DMS153 (cell line): ENCODE measurements at places on chromosomes 13 and 19.

GRCh38 chr13:95921485-95921884, 131.7 kb downstream of the UGGT2 start:
- no peak for DNase-seq

DNA sequence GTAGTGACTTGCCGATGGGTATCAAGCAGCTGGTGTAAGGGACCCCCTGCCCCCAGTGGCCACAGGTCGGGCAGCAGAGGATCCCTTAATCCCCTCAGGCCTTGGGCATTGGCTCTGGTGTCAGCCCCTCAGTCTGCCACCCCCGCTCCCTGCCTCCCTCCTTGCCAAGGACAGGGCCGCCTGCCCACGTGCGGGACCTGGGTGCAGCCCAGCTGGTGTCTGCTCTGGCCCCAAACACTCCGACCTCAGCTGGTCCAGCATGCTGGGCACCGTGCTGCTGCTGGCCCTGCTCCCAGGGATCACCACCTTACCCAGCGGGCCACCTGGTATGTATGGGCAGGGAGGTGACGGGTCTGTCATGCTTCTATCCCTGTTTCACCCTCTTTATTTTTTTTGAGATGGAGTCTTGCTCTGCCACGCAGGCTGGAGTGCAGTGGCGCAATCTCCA, at the start of gene TGFBR3L:
Gene TGFBR3L, plus strand, starts transcription at position 233 of the 448 bp plus-strand sequence.
- DNase-seq, result no peak

GRCh38 chr13:31862828-31863227, 123.5 kb downstream of the RXFP2 start:
- no peak for DNase-seq

DNA sequence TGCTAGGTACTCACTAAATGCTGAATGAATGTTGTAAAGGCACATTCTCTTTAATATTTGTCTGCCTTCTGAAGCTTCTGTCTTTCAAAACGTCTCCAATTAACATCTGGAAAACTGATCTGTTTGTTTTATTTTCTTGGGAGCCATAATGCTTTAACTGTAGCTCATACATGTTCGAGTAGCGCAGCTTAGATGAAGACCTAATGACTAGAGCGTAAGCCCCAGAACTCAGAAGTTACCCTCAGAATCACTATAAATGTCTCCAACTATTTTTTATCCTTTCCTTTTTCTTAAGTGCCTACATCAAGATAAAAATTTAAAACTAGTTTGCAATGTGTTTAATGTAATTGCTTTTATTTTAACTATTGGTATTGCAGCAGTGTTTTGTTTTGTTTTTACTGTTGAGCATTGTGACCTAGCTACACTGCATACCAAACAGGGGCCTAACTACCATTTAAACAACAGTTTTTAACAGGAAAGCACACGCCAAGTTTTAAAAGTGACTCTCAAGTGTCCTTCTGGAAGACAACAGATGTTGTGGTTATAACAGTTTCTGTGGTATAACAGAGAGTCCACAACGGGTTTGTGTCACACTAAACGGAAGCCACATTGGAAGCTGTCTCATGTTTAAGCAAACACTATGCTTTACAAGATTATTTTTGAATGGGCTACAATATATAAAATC, 42.0 kb downstream of the MRPL57 start:
- no peak for DNase-seq

DNA sequence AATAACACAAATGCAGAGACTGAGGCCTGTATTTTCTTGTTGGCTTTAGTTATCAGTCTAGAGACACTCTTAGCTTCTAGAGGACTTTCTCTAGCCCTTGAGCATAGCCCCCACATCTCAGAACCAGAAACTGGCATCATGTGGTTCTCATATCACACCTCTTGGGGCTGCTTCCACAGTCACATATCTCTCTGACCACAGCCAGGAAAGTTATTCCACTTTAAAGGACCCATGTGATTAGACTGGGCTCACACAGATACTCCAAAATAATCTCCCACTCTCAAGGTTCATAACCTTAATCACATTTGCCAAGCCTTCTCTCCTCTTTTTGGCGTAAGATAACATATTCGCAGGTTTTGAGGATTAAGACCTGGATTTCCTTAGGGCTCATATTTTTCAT, 846.9 kb upstream of the MIR17HG start:
- DNase-seq, result no peak

GRCh38 chr13:31964168-31964567, 67.4 kb upstream of the FRY start:
- DNase-seq, result no peak

DNA sequence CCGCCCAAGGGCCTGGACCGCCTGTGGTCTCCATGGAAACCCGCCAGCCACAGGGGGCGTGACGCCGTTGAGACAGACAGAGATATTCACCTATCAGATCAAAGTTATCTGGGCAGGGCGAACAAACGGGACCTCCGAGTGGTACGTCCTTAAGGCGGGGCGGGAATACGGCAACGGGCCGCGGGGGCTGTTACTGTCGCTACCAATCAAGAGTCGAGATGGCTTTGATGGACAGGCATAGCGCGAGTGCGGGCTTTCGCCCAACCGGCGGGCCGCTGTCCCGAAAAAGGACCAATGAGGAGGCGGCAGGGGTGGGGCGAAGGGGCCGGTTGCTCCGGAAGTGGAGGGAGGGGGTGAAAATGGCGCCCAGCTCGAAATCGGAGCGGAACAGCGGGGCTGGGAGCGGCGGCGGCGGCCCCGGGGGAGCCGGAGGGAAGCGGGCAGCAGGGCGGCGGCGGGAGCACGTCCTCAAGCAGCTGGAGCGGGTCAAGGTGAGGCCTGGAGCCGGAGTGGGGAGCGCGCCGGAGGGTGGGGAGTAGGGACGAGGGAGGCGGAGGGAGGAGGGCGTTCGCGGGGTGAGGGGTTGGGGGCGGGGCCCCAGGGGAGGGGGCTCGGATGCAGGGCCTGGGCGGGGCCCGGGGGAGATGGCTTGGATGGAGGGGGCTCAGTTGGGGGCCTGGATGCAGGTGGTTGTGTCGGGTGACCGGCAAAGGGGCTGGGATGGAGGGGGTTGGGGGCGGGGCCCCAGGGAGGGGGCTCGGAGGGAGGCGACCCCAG, at the start of gene DCAF15:
Gene DCAF15, plus strand, starts transcription at position 356 of the 777 bp plus-strand sequence. Its CDS starts 4 bp downstream, at position 360.
- DNase-seq, result peak; percentile 99

GRCh38 chr19:52170863-52171320, 529 bp downstream of the ZNF836 start:
- DNase-seq, result no peak

GRCh38 chr13:58704953-58705352, 1073.4 kb downstream of the PCDH17 start:
- no peak for DNase-seq

DNA sequence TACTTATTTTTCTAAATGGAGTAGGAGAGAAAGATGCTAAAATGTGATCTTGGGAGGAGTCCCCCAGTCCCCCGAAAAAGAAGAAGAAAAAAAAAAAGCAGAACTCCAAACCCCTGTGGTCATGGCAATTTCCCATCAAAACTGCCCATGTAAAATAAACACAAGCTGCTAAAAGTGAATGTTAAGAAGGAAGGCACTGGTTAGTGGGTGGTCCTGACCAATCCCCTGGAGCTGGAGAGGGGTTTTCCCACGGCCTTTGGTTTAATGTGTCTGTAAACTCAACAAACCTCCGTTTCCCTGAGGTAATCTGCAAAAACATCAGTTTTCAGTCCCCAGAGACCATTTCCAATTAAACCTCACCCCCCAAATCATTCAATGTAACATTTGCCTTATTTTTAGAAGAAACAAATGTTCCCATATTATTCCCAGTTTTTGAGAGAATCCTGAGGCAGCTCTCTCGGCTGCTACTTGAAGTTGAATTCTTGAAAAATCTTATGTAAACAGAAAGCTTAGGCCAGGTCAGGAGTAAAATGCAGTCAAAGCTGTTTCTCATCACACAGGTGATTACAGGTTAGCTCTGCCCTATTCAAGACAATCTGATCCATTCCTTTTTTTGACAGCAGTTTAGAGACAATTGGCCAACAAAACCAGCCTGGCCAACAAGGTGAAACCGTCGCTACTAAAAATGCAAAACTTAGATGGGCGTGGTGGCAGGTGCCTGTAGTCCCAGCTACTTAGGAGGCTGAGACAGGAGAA, 17.0 kb downstream of the RAB3D start:
- no peak for DNase-seq

DNA sequence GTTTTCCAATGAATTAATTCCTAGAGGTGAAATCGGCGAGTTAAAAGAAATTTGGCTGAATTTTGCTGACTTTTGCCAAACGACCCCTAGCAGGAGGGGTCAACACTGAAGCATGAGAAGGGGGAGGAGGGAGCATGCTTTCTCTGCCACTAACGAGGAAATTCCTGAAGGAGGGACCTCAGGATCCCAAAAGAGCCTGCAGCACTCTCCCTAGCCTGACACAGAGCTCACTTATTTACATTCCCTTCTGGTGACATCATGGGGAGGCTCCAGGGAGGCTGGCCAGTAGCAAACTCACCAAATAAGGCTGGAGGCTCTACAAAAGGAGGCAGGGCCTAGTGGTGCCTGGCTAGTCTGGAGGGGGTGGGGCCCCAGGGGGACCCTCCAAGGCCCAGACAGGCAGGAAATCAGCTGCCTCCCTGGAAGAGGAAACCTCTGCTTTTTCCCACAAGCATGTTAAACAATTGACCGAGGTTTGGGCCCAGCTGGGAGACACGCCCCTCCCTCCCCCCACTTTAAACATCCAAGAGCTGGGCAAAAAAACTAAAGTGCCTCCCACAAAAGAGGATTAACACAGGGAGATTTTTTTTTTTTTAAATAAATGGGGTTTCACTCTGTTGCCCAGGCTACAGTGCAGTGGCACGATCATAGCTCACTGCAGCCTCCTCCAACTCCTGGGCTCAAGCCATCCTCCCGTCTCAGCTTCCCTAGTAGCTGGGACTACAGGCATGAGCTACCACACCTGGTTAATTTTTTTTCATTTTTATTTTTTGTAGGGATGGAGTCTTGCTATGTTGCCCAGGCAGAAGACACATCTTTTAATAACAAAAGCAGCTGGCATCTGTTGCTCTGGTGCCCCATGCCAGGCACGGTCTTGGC, 2.1 kb downstream of the DAPK3 start:
- DNase-seq, result peak; percentile 45

GRCh38 chr19:3687774-3688706, 12.2 kb downstream of the PIP5K1C start:
- peak; percentile 54 for DNase-seq

- no peak for DNase-seq
Observed at GRCh38 chr19:14113762-14114414, 3.7 kb downstream of the PRKACA start.

DNA sequence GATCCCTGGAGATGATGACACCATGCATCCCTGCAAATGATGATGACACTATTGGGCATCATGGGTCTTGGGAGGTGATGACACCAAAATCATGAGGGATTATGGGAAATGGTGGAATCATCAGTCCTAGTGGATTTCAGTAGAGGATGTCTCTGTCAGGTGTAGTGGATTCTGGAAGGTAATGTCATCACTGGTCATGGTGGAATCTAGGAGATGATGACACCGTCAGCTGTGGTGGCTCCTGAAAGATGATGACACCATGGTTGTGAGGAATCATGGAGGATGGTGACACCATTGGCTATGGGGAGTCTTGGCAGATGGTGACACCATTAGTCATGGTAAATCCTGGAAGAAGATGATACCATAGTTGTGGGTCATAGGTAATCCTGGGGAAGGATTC, 11.9 kb downstream of the SHISA7 start:
- DNase-seq, result no peak

DNA sequence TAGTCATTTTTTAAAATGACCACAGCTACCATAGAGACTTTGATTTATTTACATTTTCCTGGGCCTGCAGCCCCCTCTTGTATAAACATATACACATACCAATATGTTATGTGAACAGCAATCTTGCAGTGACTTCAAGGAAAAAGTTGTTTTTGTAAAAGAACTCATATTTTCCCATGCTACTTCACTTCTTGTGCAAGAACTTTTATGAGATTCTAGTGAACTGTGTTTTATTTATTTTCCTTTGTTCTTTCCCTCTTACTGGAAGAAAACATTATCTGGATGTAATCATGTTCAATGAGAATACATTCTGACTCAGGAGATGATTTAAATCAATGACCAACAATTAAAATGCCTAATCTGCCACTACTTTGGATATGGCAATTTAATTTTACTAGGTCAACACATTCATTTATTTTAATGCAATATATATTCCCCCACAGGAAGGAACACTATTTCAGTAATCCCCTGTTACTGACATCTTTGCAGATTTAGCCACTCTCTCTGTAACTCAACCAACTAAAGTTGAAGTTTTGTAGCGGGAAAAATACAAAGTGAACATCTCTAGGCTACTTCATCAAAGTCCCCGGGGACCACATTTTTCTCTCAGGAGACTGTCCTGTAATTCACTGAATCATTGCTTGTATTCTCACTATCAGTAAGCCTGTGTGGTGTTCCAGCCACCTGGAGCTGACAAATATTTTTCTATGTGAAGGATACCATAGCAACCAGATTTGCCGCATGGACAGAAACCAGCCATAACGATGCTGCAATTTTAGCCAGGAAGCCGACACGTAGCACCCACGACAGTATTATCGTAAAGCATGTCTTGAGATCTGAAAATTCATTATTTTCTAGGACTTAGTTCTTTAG, 90.5 kb downstream of the STARD13 start:
- DNase-seq, result peak; percentile 63

GRCh38 chr13:50529154-50529882, 314.2 kb downstream of the DLEU7 start:
- peak; percentile 68 for DNase-seq

DNA sequence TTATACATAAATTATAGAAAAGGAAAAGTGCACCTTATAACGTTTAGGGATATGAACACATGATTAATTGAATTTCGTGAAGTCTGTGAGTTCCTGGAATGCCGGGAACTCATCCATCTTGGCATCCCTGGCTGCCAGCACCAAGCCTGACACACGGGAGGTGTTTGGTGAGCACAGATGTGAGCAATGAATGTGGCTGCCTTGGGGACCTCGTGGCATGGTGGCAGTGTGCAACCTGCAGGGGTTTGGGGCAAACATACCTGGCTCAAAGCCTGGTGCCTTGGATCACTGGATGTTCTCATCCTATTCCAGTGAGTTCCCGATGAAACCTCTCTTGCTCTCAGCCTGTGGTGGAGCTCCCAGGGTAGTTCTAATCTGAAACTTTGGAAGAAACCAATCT, 10.4 kb upstream of the MAP2K2 start:
- no peak for DNase-seq
